Prostate gland (tissue), 2 donors: ENCODE measurements at places on chromosomes 6 and 20.

DNA sequence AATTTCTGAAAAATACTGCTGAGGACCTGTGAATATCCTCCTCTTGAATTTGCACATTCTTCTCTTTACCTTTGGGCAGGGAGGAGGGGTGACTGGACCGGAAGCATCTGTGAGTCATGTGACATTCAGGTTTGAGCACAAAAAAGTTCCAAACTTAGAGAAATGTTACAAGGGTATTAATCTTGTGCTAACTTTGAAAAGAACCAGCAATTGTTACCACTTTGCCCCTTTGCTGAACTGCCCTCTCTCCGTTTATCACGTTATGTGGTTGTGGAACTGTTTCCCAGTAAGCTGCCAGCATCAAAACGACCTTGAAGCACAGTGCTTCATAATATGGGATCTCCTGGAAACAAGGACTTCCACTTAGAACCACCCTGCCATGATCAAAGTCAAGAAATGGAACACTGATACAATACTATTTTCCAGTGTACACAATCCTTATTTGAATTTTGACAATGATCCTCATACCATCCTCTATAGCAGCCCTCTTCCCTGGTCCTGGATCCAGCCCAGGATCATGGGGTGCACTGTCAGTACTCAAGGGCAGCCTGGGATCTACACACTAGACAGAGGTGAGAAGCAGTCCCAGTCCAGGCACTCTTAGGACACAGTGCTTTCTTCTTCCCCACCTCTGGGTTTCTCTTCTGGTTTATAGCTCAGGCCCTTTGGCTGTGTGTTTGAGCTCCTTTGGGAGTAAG, 2.3 kb upstream of the TUBB1 start:
- no peak for DNase-seq

GRCh38 chr6:17813542-17813941, 106.8 kb upstream of the NUP153 start:
- DNase-seq = no peak

DNA sequence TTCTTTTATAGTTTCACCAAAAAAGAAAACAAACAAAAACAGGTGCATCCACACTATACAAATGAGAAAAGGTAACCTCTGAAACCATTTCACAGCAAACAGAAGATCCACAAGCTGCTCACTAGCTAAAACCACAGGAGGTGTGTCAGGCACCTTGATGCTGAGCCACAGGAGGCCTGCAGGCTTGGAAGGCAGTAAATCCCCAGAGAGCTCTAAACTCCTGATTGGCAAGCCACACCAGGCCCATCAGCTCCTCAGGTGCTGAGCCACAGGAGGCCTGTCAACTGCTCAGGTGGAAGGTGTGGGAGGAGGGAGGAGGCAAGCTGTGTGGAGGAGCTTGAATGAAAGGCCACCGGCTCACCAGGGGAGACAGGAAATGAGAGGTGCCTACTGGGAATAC, 273.0 kb downstream of the PKHD1 start:
- no peak for DNase-seq

- no peak for DNase-seq
Observed at GRCh38 chr6:86118271-86118670, 475.6 kb upstream of the SYNCRIP start.

DNA sequence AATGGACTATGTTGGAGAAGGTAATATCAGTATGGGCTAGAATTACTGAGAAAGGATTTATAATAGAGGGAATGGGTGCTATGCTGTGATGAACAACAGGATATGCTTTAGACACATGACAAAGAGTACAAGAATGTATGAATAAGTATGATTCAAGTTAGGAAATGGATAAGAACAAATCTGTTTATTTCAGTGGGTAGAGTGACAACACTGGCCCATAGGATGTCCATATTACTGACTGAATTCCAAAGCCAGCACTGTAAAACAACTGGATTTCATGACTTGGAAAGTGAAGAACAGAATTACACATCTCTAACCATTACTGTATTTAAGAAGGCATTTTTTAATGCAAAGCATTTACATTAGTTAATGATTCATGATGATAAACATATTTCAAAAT, 35.9 kb downstream of the EPM2A start:
- DNase-seq = no peak
